ENCODE measurements at places on chromosomes 12 and 14.

- no peak for DNase-seq
These were observed 466.0 kb downstream of the RAD51B start for GRCh38 chr14:68285421-68286179.

GRCh38 chr12:115433014-115433634 is 749.1 kb upstream of the TBX3 start:
- no peak for DNase-seq

DNA sequence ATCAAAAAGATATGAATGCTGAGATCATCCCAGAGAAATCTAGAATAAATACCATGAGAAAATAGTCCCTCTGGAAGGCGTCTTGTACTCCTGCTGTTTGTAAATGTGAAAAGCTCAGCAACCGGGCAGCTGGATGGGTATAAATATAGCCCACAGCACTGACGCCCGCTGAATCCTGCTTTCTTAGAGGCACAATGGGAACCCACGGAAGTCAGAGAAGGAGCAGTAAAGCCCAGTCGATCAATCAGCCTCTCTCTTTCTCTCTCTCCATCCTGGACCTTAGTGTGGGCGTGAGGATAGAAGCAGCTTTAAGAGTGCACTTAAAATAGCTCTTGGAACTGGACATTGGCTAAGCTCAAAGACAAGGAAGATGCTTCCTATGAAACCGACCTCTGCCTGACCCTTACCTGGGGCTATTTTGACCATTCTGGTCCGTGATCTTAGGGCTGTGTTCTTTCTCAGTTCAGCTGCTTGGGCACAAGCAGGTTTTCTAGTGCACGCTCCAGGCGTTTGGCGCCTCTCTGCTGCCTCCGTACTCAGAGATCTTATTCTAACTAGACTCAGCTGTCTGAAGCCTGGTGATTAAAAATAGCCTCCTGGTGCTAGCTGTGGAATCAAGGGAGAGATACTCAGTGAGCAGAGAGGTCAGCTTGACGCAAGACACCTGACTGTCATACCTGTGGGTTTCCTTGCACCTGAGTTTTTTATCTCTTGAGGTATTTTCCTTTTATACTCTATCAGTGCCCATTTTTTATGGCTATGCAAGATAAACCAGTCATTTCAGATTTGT is 144.6 kb downstream of the ETV6 start:
- DNase-seq: no peak

DNA sequence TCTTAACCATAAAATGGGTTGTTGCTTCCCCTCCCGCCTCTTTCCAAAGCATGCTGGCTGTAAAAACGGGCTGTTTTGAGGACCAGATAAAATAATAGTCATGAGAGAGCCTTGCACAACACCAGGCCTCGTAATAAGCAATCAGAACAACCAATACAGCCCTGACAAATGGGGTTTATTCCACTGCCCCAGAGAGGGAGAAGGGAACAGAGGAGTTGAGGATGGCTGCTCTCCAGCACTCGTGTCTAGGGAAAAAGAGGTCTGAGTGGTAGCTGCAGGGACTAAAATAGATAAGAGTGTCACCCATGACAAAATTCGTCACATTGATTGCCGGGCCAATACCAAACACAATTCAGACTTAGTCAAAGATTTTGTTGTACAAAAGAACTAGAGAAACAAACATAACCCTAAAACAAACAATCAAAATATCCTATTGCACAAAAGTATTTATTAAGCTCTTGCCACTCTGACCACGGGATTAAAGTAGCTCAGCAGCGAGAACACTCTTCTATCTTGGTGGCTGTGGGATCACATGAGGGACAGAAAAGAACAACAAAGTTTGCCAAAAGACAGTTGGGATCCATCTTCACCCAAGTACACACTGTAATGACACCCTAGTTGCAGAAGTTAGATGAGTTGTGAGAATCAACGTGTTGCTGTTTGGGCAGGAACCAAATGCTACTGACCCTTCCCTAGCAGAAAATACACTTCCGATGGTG is 188.0 kb downstream of the FOXN3 start:
- no peak for DNase-seq

DNA sequence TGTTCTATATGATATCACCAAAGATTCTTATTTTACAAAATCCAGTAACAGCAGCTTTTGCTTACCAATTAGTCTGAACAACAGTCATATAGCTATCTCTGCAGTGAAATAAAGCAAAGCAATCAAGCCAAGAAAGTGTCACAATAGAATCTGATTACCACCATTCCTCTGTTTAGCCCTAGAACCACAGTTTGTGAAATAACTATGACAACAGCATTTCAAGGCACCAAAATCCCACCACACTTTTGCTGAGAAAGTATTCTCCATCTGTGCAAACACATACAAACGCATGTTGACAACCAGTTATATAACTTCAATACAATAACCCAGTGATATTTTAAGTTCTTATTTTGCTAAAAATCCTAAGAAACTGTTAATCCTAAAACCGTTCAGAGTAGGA is 7.4 kb downstream of the PPP1R13B start:
- DNase-seq: no peak

DNA sequence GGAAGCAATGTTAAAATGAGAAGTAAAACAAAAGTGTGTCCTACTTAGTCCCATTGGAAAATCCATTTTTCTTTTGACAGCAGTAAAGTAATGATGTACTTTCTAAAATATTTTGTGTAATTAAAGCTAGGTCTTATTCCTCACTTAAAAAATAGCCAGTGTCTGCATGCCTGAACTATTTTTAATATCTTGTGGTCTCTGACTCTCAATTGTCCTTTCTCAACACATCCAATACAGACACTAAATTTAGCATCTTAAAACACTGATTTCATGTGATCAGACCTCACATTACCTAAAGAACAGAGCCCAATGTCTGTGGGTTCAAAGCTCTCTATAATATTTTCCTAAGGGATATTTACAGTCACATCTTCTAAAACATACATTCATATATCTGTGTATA is 108.0 kb downstream of the DERA start:
- DNase-seq: no peak

DNA sequence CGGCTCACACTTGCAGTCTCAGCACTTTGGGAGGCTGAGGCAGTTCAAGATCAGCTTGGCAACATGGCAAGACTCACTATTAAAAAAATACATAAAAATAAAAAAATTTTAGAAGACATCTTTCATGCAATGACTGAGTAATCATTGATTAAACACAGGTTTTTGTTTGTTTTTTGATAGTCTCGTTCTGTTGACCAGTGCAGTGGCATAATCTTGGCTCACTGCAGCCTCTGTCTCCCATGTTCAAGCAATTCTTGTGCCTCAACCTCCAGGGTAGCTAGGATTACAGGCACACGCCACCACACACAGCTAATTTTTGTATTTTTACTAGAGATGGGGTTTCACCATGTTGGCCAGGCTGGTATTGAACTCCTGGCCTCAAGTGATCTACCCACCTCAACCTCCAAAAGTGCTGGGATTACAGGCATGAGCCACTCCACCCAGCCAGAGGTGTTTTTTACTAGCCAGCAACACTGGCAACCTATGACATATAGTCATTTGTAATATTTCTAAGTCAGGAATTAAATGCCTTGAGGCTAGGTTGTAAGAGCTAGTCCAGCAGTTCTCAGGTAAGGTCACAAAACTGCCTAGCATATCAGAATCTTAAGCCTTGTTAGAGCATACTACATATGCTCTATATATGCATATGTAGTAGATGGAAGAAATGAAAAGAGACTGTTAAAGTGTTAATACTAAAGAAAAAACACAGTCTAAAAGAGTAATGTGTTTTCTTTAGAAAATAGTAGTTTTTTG is 27.1 kb downstream of the HECTD1 start:
- DNase-seq: no peak

- DNase-seq: no peak
These were observed 3.6 kb downstream of the AMN start for GRCh38 chr14:102926104-102926503.

DNA sequence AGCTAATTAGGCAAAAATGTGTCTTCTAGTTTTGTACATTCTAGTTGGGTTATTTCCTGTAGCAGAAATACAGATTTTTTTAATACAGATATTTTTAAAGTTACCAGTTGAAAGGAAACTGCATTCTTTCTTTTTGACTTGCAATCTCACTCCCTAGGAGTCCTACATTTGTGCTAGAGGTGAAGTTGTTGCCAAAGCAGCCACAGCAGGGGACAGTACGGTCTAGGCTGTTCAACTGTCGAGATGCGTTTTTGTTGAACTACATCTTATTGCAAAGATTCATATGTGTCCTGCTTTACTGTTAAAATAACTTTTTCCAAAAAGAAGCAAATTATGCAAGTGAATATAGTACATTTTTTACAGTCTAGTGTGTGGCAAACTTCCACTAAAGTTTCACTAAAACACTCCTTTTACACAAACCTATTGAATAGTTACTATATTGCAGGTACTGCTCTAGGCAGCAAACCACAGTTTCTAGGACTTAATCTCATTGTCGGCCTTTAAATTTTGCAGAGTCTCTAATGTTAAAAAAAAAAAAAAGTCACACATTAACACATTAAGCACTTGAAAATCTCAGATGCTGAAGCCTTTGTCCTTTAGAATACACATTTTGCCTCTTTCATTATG is 30.2 kb upstream of the SRGAP1 start:
- DNase-seq: no peak

GRCh38 chr12:57521525-57522010 is 1.1 kb upstream of the MBD6 start:
- peak; percentile 33 for DNase-seq

DNA sequence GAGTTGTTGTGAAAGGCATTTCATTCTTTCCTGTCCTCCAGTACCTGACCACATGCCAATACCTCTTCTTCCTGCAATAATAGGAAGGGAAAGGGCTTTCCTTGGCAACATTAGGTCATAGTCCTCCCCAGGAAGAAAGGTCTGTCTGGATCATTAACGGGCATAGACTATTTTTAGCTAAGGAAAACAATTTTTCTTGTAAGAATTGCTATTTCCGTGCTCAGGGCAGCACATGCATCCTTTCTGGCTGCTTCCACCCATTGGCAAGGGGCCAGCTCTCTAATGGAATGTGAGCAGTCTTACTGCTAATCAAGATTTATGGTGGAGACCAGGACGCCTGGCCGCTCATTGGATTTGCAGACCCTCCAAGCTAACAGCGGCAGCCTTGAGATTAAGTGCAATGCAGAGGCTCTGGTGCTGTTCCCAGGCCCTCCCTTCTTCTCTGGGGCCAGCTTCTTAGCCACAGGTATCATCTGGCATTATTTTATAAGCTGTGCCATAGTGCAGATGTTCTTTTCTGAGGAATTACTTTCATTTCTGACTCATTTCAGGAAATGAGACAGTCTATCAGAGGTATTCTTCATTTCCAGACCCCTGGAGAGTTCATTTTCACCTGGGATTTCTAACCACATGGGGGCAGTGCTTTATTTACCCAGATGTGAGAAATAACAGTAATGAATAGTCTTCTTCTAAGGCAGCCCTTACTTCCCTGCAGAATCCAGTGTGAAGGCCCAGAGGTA is 52.9 kb downstream of the ANO6 start:
- DNase-seq: no peak
